ENCODE measurements at places on chromosomes 1 and 21.

- no peak for DNase-seq
Measured at GRCh38 chr1:235229868-235230267, 68.8 kb upstream of the RBM34 start.

DNA sequence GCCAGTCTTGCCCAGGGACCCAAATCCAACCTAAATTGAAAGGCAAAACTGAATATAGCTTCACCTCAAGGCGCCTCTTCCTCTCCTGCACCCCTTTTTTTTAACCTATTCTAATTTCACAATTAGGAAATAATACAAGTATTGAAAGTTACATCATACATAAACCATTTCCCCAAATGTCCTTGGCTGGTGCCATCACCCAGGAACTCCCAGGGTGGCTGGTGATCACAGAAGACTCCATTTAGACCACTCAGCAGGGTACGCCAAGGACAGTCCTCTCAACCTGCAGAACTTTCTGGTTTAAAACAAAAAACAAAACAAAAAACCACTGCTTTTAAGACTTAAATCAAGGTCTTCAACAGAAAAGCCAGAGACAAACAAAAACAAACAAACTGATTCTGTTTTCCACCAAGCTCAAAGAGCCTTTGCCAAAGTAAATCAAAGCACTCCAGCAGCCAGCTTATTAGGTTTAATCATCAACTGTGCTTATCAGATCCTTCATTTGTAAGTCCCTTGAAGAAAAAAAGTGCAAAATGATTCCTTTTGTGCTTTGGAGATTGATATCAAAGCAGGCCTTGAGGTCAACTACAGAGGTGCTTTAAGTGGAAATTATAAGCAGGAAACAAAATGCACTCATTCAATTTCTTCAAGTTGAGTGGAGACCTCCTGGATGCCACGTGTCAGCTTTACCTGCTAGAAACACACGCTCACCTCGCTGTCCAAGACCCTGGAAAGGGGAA is 113.0 kb downstream of the ETS2 start:
- no peak for DNase-seq

DNA sequence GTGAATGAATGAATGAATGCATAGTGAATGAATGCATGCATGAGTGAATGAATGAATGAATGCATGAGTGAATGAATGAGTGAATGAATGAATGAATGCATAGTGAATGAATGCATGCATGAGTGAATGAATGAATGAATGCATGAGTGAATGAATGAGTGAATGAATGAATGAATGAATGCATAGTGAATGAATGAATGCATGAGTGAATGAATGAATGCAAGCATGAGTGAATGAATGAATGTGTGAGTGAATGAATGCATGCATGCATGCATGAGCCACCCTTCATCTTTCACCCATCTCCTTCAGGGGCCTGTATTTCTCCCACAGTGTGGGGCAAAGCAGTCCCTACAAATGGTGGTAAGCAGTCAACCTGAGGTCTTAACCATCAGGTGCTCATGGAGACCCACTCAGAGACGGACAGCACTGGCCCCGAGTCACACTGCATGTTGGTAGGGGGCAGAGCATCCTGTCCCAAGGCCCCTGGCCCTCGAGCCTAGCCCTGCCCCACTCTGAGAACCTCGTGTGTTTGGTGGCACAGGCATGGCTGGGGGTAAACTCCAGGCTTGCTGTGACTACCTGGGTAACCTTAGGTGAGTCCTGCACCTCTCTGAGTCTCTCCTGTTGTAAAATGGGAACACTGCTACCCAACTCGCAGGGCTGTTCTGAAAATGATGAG is 28.0 kb upstream of the PAX7 start:
- no peak for DNase-seq

- peak; percentile 73 for DNase-seq
Measured at GRCh38 chr1:146012703-146013558, 8.6 kb downstream of the HJV start.

DNA sequence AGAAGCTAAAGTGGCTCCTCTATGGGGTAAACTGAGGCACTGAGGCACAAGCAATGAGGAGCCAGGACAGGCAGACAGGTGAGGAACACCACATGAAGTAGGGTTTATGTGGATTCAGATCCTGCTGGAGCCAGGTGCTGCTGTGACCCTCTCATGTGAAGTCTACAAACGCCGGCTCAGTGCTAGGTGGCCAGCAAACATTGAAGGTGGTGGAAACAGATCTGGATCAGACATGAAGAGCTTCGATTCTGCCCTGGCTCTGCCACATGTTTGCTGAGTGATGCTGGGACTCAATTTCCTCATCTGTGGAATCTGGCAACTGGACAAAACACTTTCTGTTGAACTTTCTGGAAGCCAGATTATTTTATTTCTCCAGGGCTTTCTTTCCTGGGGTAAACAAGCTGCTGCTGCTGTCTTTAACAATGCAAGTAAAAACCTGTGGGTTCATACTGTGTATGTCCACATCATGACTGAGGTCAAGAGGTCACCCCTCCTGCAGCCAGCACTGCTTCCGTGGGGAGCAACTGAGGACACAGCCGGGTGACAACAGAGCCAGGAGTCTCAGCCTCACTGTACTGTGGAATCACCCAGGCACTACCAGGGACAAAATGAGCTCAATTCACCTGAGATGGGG is 33.3 kb downstream of the HMGB4 start:
- no peak for DNase-seq

DNA sequence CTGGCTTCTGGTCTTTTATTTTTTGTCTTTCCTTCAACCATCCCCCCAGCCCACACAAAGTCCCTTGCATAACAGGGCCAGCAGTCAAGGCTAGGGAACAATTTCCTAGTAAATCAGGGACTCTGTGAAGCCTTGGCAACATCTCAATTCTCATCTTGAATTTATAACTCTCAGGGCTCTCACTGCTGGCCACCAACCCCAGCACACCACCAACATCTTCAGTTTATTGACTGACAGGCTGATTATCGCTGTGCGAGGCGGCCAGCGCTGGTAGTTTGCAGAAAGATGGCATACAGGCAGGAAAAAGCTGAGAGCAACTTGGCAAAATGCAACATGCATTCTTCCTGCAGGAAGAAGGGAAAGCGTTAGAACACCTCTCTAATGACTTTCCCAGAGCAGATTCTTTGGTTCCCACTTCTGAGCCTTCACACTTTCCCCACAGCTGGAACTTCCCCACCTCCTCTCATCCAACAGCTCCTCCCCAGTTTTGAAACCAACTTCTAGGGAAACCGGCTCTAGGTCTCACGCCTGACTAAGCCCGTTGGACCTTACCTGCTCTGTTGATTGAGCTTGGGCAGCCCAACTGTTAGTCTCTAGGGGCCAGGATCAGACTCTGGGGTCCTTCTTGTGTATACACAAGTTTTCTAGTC is 26.3 kb upstream of the CSF1 start:
- DNase-seq, result no peak

GRCh38 chr1:117818456-117818855 is 111.0 kb downstream of the GDAP2 start:
- no peak for DNase-seq

GRCh38 chr1:226406401-226406881 is 1.5 kb downstream of the PARP1 start:
- no peak for DNase-seq

DNA sequence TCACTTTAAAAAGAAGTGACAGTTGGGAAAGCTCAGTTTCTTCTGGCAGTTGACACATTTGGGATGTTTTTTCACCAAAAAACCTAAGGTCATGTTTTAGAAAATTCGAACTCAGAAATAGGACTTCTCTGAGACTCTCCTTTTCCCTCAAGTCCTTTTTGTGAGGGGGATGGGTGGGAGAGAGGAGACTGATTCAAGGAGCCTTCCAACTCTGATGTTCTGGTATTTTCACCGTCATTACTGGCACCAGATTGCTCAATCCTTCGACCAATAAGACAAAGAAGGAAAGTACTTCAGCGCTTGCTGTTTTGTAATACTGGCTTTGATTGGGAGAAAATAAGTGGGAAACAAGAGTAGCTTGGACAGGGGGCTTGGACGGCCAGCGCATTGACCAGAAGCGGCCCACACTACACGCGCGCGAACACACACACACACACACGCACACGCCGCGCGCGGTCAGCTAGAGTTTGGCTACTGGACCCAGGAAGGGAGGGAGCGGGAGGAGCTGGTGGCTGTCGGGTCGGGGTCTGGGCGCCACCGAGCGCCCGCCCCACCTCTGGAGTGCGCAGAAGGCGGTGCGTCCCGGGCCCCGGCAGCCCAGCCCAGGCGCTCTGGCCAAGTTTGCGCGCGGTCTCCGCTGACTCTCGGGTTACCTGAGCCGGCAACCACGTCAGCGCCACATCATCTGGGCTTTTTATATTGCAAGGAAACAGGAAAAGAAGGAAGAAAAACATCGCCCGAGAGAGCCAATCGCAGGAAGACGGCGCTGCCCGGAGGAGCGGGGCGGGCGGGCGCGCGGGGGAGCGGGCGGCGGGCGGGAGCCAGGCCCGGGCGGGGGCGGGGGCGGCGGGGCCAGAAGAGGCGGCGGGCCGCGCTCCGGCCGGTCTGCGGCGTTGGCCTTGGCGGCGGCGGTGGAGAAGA is at the start of gene KCNK1:
TSS of gene KCNK1 (plus strand) at position 855 of the 921 bp plus-strand sequence. CDS start at position 921, 66 bp downstream.
- DNase-seq, result no peak

GRCh38 chr1:167328816-167329483 is 108.3 kb downstream of the POU2F1 start:
- DNase-seq, result no peak

- peak; percentile 52 for DNase-seq
Measured at GRCh38 chr1:209769171-209769904, 13.5 kb downstream of the TRAF3IP3 start.

DNA sequence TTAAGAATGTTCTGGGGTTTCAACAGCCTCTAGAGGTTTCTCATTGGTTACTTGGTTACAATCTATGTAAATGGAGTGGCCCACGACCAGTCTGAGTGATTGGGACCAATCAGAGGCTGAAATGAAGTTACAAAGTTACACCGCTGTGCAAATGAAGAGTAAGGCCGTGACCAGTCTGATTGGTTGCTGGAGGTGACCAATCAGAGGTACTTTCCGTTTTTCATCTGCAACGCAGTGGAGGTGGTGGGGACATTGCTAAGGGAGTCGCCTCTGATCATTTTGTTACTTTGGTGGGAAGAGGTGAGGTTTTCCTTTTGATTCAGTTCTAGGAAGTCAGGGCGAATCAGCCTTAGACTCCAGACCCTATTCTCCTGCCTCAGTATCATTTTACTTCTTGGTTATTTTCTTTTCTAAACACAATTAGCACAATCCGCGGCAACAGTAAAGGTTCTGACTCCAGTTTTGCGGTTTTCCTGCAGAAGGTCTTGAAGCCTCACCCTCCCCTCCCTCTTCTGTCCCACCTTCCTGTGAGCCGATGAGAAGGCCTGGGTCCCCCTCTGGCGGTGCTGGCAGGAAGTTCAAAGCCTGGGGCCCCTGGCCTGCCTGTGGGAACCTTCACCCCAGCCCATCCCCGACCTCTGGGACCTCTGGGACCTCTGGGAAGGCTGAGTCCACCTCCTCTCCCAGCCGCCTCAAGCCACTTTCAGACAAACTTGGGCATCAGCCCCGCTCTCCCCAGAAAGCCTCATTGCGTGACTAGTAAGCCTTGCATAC is 38.7 kb upstream of the TTC34 start:
- no peak for DNase-seq

DNA sequence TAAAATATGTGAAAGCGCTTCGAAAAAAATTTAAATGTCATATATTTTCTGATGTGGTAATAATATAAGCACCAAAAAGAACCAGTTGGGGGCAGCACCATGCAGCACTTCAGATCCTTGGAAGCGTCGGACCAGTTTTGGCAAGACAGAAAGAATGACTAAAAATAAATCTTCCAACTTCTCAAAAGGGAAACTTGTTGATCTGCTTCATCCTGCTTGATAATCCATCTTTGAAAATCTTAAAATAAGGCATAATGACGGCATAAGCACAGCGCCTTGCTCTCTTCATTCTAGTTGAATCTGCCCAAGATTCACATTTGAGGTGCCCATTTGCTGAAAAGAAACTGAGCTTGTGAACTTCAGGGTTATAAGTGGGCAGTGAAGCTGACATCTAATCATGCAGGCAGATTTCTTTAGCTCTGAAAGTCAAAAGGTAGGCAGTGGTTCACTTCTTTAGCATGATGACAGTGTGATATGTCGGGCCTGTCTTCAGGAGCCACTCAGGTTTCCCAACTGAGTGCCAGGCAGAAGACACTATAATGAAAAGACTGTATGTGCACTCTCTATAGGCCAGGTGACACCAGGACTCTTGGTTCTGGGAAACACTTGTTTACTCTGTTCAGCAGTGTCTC is 19.8 kb upstream of the MUTYH start:
- peak; percentile 29 for DNase-seq

DNA sequence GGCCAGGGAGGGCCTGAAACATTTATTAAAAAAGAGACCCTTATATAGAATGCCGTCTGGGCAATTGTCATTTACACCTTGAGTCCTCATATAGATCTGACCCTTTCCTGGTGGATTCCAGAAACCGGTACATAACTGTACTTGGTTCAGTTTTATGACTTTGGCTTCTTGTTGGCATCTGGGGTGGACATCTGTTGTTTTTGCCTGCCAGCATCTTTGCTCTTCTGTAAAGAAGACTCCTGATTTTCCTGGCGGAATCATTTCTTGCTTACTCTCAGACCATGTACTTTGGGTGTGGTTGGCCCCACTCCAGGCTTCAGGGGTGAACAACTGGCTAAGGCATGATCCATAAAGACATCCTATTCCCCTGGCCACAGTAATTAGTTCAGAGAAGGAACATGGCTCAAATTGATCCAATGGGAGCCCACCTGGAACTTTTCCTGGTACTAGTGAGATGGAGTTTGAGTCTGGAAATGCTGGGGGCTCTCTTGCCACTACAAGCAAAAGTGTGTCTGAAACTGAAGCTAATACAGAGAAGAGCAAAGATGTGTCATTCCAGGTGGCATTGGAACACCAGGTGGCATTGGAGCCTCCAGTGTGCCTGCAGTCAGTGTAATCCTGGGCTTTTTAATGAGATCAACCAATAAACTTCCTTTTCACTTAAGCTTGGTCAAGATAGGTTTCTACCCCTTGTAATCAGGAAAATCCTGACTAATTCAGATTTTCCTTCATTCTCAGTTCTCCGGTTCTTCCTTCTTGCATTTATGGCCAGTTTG is 332.5 kb upstream of the CAMK1G start:
- DNase-seq, result no peak

DNA sequence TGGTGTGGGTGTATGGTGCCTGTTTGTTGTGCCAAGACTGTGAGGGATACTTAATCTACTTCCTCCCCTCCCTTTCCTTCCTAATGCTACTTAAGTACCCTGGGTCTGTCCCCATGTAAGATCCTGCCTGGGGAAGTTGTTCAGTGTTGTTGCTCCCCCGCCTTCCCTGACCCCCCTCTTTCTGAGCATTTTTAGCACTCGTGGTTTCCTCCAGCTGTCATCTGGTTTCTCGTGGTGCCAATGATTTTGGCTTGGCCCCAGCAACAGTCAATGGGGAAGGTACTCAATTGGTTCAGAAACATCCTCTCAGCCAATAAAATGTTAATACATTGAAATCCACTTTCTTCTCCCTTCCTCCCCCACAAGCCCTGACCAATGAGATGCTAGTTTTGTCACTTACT is 8.0 kb upstream of the B4GALT3 start:
- peak; percentile 87 for DNase-seq

- DNase-seq, result no peak
Measured at GRCh38 chr21:46060596-46061061, 37.3 kb upstream of the COL6A2 start.

GRCh38 chr1:21325231-21325718 is 35.0 kb upstream of the ECE1 start:
- DNase-seq, result no peak
